GM12864 (cell line): ENCODE measurements at places on chromosomes 2 and 18.

DNA sequence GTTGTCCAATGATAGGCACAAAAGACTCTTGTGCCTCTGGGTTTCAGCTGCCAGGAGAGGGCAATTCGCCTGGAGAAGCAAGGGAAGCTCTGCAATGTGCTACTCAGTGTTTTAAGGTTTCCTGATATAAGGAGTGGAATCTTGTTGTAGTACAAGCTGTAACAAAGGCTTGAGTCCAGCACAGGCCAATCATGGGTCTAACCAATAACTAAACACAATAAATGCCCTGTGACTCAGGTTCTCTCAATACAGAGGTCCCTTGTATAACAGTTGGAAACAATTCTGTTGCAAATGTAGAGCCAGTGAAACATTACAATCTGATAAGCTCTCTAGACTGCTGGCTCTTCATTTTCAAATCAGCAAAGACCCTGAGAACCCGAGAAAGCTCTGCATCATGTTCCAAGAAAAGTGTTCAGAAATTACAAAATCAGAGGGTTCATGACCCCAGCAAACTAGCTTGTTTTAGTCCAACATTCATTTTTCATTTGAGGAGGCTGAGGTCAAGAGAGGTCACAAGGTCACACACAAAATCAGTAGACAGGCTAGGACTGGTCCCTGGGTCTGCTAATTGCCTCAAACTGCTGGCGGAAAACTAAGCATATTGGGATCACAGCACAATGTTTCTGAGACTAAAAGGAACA, 59.0 kb upstream of the DNMT3A start:
- no peak for DNase-seq

GRCh38 chr18:41594582-41594981, 360.5 kb upstream of the PIK3C3 start:
- no peak for DNase-seq

- DNase-seq: no peak
These were observed 230.1 kb downstream of the DYM start for GRCh38 chr18:49230326-49230725.

- DNase-seq: no peak
These were observed 65.8 kb downstream of the EMILIN2 start for GRCh38 chr18:2912357-2913299.

DNA sequence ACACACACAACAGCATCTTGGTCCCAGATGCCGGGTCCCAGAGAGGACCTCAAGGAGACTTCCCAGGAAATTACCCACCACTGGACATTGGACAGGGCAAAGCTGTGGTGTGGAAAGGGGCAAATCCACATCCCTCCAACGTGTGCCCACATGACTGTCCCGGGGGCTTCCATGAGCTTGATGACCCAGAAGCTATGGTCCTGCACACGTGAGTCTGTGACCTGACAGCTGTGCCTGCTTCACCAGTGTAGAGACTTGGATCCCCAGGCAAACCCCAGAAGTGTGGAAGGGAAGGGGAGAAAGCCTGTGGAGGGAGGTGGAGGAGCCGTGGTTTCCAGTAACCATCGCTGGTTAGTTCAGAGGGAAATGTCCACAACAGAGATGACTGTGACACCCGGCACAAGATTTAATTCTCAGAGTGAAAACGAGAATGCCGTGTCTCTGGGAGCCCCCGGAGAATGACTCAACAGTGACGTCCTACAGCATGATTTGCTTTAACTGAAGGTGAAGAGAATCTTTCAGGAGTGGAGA, 19.1 kb upstream of the GPR55 start:
- peak; percentile 75 for DNase-seq

DNA sequence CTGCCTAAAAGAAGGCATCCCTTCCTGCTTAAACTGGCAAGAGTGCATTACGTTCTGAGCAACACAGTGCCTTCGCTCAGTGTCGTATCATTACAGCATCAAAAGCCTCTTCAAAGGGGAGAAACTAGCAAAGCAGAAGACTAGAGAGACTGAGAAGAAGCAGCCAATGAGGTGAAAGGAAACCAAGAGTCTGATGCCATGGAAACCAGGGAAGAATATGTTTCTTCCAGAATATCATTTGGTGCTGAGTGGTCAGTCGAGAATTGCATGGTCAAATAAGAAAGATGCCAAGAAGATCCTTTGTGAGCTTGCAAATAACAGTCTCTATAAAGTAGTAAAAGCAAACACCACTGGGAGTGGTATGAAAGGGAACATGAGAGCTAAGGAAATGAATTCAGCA, 312.1 kb upstream of the CHST9 start:
- DNase-seq: no peak

DNA sequence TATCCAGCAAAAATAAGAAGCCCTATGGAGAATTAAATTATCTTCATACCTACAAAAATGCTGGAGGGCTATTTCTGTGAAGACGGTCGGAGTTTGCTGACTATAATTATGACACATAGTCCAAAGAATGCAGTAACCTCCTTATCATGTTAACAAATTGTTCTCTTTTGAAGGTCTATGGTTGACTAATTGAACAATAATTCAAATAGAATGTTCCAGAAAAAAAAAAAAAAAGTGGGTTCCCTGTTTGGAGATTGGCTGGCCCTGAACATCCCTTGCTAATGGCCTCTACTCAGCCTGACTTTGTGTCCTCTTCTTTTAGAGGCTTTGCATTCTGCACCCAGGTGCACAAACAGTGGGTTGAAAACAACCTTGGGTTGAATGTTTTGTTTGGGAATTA, 82.8 kb upstream of the CCBE1 start:
- DNase-seq: no peak

DNA sequence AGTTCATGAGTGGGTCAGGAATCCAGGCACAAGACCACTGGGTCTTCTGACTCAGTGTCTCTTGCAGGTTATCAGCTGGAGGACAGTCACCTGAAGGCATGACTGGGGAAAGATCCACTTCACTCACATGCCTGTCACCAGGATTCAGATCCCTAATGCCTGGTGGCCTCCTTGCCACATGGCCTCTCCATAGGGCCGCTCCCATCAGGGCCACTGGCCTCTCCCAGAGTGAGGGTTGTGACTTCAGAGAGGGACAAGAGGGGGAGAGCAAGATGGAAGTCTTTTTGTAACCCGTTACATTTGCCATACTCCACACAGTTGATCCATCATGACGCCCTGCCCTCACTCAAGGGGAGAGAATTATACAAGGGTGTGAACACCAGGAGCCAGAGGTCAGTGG, 13.0 kb upstream of the OTOS start:
- no peak for DNase-seq

GRCh38 chr2:203594541-203594940, 59.4 kb upstream of the RAPH1 start:
- DNase-seq: no peak

DNA sequence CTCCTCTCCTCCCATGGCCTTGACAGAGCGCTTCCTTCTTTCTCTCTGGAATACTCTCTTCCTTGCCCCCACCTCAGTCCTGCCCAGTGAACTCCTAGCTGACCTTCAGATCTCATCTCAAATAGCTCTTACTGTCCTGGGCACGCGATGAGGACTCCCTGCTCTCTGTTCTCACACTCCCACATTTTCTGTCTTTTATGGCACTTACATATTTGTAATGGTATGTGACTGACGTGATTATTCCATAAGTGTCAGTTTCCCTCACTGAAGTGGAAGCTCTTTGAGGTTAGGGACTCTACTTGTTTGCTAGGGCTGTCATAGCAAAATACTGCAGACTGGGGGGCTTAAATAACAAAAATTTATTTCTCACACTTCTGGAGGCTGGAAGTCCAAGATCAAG, 1.7 kb upstream of the DYSF start:
- DNase-seq: no peak

- DNase-seq: no peak
These were observed 281.5 kb downstream of the AFF3 start for GRCh38 chr2:99860720-99861375.

DNA sequence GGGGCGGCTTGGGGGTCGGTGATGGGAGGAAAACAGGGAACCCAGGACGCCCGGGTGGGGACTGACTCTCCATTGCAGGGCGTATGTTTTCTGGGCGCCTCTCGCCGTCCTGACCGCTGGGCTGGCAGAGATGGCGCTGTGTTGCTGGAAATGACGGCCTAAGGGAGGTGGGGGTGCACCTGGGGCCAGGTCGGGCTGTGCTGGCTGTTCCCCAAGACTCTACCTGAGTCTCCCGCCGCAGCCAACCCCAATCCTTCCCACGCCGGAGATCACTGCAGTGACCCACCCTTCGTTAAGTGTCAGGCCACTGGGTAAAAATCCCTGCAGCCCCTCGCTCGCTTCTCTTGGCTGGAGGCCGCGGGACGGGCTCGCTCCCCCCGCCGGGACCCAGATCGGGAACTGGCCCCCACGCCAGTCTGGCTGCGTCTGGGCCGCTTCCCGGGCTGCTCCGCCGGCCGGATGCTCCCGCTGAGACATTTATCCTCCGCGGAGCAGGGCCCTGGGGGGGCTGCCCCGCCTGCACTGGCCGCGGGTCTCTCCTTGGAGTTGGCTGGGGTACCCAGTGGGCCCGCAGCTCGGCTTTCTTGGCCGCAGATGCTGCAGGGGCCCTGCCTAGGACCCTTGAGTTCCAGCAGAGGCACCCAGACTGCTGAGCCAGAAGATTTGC, 7.8 kb upstream of the ARMC9 start:
- no peak for DNase-seq

- peak; percentile 4 for DNase-seq
These were observed 276.5 kb upstream of the MC4R start for GRCh38 chr18:60649107-60649506.

- no peak for DNase-seq
These were observed 261.1 kb upstream of the ZEB2 start for GRCh38 chr2:144780983-144781382.

DNA sequence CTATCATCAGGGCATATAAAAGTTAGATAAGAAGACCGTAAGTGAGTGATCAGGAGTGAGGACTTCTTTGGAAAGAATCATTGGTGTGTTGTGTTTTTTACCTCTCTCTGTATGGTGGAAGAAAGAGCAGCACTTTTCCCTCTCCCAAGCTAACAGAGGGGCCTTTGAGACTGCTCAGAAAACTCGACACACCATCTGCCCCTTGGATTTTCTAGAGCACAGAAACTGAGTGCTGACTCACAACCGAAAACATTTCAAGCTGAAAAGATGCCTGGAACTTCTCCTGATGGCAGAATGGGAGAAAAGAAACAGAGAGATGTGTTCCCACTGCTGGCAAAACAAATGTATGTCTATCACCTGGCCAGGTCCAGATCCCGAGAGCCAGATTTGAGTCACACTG, 156.6 kb downstream of the DNAH7 start:
- no peak for DNase-seq

- DNase-seq: no peak
These were observed 8.9 kb upstream of the OTOF start for GRCh38 chr2:26486789-26487188.

GRCh38 chr18:69895066-69896047, 52.3 kb downstream of the CD226 start:
- DNase-seq: no peak

DNA sequence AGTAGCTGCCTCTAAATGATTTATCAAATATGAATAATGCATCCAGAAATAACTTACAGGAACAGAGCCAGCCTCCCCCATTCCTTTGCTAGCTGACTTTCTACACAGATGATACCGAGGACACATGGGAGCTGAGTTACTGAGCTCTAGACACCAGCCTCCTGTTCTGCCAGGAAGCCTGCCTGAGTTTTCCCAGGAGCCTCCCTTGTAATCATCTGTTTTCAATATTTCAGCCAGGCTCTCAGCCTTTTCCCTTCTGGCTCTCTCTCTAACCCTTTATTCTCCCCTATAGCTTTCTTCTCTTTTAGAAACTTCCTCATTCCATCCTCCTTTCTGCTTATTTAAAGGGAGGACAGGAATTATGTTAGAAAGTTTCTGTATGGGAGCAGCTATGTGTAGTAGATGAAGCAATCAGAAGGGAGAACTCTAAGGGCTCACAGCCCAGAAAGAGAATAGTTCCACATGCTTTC, 911.6 kb downstream of the TDRD15 start:
- no peak for DNase-seq

- DNase-seq: no peak
These were observed 5.7 kb downstream of the DSEL start for GRCh38 chr18:67510831-67511230.

GRCh38 chr18:79465392-79465991, 69.8 kb downstream of the NFATC1 start:
- DNase-seq: no peak

DNA sequence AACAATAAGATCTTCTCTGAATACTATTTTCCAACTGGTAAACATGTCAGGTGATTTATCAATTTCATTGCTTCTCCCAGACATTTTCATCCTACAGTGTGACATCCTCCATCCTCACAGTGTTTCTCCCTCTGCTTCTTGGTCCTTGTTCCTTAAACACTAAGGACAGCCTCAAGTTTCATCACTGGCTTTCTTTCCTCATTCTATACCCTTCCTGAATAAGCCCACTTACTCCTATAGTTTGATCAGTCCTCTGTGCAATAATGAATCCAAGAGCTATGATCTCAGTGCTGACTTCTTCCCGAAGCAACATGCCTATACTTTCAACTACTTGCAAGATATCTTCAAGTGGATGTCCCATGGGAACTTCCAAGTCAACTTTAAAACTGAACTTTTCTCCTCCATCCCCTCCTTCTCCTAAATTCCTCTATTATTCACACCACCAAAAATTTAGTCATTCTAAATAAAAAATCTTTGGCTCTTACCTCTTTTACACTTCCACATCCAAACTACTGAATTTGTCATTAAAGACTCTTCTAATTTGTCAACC, 87.6 kb downstream of the FAM228A start:
- no peak for DNase-seq

DNA sequence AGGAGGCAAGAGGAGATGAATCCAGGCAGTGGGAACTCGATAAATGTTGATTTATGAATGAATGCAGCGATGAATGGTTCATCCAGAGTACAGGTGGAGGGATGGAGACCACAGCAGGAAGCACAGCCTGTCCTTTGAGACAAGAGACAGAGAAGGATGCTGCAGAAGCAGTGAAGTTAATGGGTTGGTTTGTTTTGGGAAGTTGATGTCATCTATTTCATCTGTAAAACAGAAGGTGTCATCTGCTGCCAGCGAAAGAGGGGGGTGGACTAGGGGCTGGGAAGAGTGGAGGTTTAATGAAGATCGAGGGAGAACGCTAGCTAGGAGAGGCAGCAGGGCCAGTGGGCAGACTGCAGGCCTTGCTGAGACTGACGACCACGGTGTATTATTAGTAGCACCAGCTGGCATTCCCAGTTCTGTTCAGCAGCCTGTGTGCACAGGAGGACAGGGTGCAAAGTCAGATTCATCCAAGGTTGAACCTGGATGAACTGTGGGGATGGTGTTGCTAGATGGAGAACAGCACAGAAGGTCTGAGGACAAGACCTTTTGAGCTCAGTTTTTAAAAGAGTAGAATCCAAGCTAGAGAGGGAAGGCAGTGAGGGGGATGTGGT, 120.3 kb upstream of the CAPN13 start:
- no peak for DNase-seq

GRCh38 chr2:20015482-20016083, 3.1 kb upstream of the MATN3 start:
- DNase-seq: no peak
